ENCODE measurements at places on chromosomes 12 and 14. TPM values are rescaled to one million over a fixed set of nuclear protein-coding genes. Genes with fewer than 3 reads are reported as not detected.

HCAR1 gene
- polyA plus RNA-seq: 1.0 TPM

DTX1 gene
- polyA plus RNA-seq: 15.0 TPM

LRP1 gene
- polyA plus RNA-seq: 82.4 TPM

SLC25A21 gene
- 4.4 TPM for polyA plus RNA-seq

CLBA1 gene
- 47.6 TPM for polyA plus RNA-seq

ABCB9 gene
- 41.6 TPM for polyA plus RNA-seq

ERP27 gene
- polyA plus RNA-seq: 0.34 TPM

TAS2R19 gene
- polyA plus RNA-seq: 0.34 TPM

DNA sequence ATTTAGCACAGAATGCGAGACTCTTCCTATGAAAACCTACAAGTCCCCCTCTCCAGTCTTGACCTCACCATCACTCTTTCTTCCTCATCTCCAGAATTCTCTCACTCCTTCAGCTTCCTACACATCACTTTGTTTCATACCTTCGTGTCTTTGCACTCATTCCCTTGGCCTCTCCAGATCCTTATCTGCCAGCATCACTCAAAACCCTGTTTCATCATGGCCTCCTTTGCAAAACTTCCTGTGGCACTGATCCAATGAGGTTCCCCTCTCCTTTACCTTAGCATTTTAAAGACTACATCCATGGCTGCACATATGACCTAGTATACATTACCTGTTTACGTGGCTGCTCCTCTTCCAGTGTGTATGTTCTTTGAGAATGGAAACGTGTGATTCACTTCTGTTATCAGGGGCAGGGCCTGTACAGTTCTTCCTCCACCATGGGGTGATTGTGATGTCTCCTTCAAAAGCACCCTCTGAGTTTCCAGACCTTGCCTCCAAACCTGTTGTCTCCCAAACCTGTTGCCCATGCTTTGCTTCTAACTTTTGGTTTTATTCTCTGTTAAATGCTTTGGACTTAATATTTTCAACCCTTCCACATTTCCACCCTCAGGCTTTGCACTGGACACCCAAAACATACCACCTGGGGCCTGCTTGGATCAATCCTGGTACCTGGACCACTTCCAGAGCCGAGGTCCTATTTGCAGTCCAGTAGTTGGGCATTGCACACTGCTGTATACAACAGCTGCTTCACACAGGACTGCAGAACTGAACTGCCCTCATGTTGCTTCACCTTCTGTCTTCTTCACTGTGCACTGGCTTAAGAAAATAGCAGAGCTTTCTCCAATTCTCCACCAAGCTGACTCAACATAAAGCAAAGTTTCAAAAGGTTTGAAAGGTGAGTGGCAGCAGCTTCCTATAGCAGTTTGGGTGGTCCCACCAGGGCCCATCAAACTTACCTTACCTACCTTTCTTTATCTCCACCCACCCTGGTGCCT is 131.7 kb downstream of the LLPH start:
- DNase-seq: no peak

GRCh38 chr14:22545842-22546721 is 42.9 kb downstream of the DAD1 start:
- DNase-seq: peak; percentile 36

GRCh38 chr12:128982933-128983332 is 129.7 kb downstream of the GLT1D1 start:
- no peak for DNase-seq

GRCh38 chr12:120584343-120585149 is 3.3 kb upstream of the POP5 start:
- DNase-seq: peak; percentile 60

DNA sequence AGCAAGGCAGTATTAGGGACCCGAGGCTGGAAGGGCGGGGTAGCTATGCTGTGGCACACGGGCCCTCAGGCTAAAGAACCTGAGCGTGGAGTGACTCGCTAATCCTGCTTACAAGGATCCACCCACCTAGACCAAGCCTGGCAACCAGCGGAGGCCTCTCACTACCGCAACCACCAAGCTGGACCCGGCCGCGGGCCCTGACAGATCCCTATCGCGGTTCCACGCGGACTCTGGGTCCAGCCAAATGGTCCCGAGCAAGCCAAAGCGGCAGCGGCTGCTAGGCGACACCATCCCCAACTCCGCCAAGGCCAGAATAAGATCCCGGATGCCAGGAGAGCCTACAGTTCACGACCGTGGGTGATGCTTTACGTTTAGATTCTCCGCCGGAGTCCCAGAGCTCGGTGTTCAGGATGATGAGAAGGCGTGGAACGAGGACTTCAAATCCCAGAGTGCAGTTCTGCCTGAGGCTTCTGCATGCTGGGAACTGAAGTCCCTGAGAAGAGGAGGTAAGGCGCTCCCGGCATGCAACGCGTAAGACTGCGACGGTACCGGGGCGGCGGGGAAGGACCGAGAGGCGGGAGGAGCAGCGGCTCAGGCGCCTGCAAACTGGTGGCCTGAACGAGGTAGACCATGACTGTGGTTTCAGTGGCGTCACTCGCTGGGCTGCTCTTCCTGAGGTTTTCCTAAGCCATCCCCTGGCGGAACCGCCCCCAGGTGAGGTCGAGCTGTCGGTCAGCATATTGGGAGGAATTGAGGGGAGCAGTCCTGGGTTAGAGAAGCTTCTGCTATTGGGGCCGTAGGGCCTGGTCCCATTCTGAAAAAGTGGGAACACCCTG is at the start of the genes CEP290 and TMTC3:
Gene CEP290, minus strand, starts transcription at position 315 of the 836 bp plus-strand sequence. CDS start 781 bp downstream, outside the sequence.
Gene TMTC3, plus strand, starts transcription at position 534 of the 836 bp plus-strand sequence. CDS start 6,009 bp downstream, outside the sequence.
- DNase-seq: peak; percentile 99

GRCh38 chr14:32472512-32473463 is 143.7 kb downstream of the AKAP6 start:
- no peak for DNase-seq

DNA sequence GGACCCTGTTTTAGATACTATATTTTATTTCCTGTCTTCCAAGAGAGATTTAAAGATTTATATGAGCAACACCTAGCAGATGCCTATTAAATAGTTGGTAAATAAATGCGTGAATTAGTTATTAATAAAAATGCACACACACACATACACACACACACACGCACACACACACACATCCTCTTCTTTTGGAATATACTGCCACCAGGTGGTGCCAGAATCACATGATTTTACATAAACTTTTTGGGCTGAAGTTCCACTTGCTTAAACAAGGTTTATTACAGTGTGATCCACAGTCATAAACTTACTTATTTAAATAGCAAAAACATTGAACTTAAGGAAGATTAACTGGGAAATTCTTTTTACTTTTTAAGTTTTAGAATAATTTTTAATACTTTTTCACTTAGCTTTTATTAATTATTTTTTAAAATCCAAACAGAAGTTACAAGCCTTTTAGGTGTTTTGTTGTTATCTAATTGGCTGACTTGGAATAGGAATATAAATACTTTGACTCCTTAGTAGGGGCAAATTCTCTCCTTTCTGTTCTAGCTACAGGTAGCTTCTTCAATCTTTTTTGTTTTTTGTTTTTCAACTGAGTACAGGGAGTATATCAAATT is 17.5 kb downstream of the RAD51B start:
- DNase-seq: peak; percentile 45

GRCh38 chr12:55797068-55797467 is 20.5 kb downstream of the SARNP start:
- peak; percentile 32 for DNase-seq

GRCh38 chr14:91405241-91405721 is 12.3 kb downstream of the CCDC88C start:
- no peak for DNase-seq

DNA sequence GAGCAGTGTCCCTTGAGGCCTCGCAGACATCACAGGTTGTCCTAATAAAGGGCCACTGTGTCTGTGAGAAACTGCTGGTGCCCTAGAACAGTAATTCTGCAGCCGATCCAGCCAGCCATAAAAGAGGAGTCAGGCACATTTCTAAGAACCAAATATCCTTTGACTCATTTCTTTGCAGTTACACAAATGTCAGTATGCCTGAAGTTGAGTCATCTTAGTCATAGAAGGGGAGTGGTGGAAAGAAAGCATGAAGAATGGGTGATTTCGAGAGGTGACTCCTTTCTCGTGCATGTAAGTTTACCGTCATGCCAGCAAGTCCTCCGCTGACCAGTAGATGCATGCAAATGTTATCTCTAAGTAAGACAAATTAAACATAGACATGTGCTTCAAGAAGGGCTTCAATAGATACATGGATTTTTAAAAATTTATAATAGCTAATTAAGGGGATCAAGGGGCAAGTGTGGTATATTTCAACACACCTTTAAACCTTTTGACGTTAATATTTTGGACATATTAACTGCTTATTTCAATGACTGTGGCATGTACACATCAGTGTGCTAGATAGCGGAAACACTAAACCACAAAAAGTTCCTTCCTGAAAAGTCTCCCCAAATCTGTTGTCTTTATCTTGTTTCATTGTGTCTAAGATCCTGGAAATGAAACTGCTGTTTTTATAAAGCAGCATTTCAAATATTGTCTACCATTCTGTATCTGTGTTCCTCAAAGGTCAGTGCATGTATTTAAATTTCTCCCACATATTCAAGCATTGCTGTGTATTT is 497.4 kb downstream of the NPAS3 start:
- DNase-seq: no peak

DNA sequence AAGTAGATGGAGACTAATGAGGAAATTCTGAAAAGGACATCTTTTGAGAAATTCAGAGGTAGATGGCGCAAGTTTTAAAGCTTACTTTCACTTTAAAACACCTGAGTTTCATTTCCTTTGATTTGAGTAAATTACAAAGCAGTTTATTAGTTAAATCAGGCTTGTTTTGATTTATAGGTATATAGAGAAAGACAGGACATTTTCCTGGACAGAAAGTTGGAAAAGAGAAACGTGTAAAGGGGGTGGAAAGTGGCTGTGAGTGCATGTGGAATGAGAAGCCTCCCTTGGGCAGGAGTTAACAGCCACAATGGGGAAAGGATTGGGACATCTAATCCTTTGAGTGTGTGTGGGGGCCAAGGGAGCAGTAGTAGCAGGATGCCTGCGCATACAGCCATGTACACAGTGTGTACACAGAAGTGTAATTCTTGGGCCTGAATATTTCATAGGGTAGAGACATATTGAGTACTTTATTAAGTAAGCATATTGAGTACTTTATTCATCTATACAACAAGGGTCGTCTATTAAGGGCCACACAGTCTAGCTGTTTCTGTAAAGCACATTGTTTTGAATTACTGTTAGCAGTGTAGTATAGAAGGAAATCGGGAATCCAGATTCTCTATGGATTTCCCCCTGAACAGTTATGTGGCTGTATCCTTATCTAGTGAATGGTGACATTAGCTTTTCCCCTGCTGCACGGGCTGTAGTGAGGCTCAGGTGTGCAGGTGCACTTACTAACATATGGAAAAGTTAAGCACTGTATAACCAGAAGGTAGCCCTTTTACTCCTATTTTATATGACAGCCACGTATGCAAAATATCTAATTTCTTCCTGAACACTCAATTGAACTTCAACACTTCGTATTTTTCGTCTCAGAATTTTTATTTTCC is 19.1 kb downstream of the MARK3 start:
- no peak for DNase-seq

DNA sequence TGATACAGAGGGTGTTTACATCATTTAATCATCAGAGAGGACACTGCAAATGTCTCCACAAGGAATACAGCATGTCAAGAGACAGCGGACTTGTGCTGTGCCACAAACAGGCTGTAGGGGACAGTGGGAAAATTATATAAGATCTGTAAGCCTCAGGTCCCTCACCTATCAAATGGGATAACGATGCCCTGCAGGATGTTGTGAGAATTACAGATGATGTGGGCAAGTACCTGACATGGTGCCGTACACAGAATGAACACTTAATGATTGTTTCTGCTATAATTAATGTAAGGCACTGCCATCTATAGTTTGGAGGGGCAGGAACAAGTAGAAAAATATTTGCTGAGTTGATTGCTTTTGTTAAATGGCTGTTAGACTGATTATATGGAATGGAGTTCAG is 81.9 kb upstream of the GTF2A1 start:
- no peak for DNase-seq

- no peak for DNase-seq
Measured at GRCh38 chr12:64099397-64099796, 122.7 kb downstream of the KICS2 start.

GRCh38 chr12:91877022-91877421 is 268.6 kb downstream of the BTG1 start:
- DNase-seq: peak; percentile 37

All from testis (tissue), 5 donors.